Panc1 (cell line): ENCODE measurements at places on chromosomes 12 and 14.
A peak's percentile ranks its signal among the peaks of the same experiment; 100 is the strongest.

- DNase-seq = no peak
These were observed 8.6 kb upstream of the OAS2 start for GRCh38 chr12:112969547-112970306.

- no peak for DNase-seq
These were observed 164.7 kb downstream of the RAD51B start for GRCh38 chr14:67984274-67984673.

DNA sequence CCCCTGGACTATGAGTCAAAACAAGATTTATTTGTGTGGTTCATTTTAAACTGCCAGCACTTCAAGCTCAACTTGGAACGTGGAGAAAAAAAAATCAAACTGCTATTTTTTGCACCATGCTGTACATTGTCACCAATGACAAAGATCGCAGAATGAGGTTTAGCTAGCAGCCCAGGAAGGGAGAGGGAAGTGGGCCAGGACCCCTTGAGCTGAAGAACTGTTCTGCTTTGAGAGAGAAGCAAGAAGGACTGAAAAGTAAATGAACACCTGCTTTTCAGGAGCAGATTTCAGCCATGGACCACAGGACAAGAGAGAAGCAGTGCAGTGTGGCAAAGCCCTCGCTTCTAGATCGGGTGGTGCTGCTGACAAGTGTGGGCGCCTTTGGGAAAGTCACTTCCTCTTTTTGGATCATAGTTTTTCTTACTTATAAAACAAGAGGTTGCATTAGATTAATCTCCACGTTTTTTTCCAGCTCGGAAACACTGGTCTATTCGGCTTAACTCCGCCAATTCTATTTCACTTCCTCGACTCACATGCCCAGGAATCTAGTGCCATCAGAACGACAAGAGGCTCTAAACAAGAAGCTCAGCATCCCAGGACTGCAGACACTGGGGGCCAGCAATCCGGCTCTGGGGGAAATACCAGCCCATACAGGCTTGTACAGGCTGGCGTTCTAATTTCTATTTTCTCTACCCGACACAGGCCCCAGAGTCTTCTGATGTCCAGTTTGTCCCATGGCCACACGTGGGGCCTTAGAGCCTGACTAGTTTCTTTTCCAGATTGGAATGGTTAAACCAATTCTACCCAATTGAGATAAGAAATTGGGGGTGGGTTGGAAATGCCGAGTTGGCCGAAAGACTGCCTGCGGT is 129.9 kb downstream of the CRACR2A start:
- DNase-seq = no peak

DNA sequence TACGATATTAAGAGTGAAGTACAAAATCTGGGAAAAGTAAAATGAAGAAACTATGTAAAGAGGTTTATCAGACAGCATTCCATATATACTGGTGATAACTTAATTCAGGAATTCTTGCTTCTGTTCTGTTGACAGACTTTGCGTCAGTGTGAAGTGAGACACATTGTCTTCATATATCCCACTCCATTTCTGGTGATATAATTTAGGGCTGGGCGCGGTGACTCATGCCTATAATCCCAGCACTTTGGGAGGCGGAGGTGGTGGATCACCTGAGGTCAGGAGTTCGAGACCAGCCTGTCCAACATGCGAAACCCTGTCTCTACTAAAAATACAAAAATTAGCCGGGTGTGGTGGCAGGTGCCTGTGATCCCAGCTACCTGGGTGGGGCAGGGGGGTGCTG is 20.3 kb upstream of the RAD52 start:
- no peak for DNase-seq

DNA sequence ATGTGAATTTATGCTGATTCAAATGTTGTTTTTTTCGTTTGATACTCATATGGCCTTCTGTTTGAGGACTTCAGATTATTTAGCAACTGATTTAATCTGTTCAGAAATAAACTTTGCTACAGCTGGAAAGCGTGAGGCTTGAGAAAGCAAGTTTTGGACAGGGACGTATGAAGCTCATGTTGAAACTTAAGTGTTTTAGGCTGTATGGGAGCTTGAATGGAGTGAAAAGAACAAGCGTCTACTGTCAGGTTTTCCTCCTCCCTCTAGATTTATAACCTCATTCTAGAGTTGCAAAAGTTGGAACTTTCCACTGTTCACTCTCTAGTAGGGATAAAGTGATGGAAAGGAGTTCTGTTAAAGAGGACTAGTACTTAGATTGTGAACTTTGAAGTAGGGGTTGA is 1.0 kb downstream of the PRPF39 start:
- no peak for DNase-seq

DNA sequence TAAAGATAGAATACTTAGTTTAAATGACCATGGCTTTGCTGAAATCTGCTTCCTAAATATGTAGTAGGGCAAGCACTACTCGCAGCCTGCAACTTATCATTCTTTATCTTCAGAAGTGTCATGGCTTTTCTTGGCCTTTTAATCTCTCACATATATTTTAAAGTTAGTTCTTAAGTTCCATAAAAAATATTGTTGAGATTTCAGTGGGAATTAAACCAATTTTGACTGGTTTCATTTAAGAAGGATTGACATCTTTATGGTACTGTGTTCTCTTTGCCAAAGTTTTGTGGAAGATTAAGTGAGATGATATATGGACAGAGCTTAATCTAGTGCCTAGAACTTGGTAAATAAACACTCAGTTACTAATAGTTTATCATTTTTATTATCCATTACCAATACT is 56.7 kb downstream of the KIAA0586 start:
- no peak for DNase-seq

DNA sequence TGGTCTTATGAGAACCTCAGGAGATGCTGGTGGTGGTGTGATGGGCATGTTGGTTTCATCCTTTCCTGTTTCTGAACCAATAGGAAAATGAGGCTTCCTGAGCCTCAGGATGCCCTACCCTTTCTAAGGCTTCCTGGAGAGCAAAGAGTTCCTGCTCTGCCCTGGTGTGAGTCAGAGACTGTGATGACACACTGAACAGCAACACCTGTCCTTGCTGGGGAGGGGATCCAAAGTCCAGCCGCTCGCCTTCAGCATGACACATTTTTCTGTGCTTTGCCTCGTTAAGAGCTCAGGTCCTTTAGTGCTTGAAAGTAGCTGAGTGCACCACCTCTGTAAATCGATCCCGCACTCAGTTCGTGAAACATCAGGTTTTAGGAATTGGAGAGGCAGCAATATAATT is 116.0 kb downstream of the CACNA1C start:
- no peak for DNase-seq

DNA sequence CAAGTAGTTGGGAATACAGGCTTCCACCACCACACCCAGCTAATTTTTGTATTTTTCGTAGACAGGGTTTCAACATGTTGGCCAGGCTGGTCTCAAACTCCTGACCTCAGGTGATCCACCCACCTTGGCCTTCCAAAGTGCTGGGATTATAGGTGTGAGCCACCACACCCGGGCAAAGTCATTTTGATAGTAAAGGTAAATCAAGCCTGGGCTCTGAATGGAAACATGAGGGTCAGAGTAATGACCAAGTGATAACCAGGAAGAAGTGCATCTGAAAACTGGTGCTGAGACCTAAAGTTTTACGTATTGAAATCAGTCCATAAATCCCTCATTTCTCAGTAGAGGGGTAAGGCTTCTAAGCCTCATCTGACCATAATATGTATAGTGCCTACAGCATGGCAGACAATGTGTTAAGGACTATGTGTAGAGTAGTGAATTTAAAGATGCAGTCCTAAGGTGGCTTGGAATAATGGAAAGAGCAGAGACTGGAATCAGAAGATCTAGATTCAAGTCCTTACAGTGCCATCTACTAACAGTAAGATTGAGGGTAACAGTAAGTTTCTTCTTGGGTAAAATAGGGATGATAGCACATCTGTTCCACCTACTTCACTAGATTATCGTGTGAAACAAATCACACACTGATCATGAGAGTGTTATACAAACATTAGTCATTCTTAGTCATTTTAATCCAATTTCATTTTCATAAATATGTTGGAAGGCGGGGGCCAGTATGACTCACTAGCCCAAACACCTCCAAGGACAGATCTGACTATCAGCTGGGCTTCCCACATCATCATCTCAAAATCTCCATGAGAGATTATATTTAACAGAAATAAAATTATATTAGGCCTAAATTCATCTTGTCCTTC is 11.2 kb downstream of the MAP4K5 start:
- DNase-seq = peak; percentile 69
